Endothelial cell (in vitro differentiated cells): ENCODE measurements at places on chromosomes 2 and 18. TPM values are rescaled to one million over a fixed set of nuclear protein-coding genes. Genes with fewer than 3 reads are reported as not detected.

GRCh38 chr2:187976259-187976985 lies 315.3 kb upstream of the GULP1 start:
- DNase-seq = no peak

DNA sequence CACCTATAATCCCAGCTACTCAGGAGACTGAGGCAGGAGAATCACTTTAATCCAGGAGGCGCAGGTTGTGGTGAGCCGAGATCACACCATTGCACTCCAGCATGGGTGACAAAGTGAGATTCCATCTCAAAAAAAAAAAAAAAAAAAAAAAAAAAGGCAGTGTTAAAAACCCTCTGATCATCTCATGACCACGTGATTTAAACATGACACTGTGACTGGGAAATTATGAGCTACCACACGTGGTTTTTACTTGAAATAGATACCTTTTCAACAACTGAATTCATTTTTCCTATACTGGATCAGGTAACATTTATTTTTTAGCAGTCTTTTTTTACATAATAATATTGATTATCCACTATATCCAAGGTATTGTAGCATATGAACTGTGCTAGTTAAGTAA lies 102.7 kb downstream of the PTRHD1 start:
- no peak for DNase-seq

DNA sequence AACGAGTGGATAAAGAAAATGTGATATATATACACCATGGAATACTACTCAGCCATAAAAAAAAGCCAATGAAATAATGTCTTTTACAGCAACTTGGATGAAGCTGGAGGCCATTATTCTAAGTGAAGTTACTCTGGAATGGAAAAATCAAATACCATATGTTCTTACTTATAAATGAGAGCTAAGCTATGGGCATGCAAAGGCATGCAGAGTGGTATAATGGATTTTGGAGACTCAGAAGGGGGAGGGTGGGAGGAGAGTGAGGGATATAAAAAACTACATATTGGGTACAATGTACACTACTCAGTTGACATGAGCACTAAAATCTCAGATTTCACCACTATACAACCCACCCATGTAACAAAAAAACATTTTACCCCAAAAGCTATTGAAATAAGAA lies 1.7 kb upstream of the MSGN1 start:
- no peak for DNase-seq

GRCh38 chr2:55090702-55091101 lies 40.5 kb upstream of the RTN4 start:
- no peak for DNase-seq

- DNase-seq = no peak
These were observed 53.9 kb downstream of the PHLPP1 start for GRCh38 chr18:62769216-62769615.

GRCh38 chr2:10597956-10598355 lies 91.8 kb downstream of the NOL10 start:
- no peak for DNase-seq

The TMBIM1 gene
- 78.5 TPM for total RNA-seq

The ANKRD23 gene
- total RNA-seq = 4.7 TPM

The SPEG gene
- total RNA-seq = 6.1 TPM
